Ovary (tissue), 10 donors: ENCODE measurements at places on chromosomes 4 and X.

GRCh38 chrX:95383778-95384177 lies 1300.9 kb upstream of the DIAPH2 start:
- DNase-seq = no peak

- no peak for DNase-seq
Measured at GRCh38 chrX:106208154-106208553, 40.0 kb downstream of the PWWP3B start.

DNA sequence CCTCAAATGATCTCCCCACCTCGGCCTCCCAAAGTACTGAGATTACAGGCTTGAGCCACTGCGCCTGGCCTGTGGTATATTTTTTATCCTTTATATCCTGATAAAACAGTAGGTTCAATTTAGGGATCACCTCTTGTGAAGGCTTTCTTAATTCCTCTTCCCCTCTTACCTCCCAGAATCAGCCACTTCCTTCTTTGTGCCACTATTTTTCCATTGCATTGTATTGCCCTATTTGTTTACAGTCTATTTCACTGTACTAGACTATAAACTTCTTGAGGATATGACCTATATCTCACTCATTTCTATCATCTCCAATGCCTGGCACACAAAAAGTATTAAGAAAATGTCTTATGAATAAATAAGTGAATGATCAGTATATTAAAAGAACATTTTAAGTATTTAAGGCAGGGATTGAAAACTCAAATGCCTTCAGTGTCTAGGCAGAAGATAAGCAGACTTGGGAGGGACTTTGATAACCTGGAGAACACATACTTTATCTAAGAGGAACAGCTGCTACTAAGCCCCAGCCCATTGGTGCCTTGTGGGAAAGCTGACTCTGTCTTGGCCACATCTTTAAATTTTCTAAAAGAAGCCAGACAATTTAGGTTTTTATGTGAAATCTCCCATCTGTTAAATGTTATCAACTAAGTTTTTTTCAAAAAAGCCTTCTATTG lies 82.3 kb upstream of the OGT start:
- DNase-seq = no peak

GRCh38 chrX:1734806-1735205 lies 119.9 kb downstream of the ASMT start:
- DNase-seq = no peak

GRCh38 chrX:142359331-142359730 lies 154.2 kb upstream of the MAGEC2 start:
- no peak for DNase-seq

DNA sequence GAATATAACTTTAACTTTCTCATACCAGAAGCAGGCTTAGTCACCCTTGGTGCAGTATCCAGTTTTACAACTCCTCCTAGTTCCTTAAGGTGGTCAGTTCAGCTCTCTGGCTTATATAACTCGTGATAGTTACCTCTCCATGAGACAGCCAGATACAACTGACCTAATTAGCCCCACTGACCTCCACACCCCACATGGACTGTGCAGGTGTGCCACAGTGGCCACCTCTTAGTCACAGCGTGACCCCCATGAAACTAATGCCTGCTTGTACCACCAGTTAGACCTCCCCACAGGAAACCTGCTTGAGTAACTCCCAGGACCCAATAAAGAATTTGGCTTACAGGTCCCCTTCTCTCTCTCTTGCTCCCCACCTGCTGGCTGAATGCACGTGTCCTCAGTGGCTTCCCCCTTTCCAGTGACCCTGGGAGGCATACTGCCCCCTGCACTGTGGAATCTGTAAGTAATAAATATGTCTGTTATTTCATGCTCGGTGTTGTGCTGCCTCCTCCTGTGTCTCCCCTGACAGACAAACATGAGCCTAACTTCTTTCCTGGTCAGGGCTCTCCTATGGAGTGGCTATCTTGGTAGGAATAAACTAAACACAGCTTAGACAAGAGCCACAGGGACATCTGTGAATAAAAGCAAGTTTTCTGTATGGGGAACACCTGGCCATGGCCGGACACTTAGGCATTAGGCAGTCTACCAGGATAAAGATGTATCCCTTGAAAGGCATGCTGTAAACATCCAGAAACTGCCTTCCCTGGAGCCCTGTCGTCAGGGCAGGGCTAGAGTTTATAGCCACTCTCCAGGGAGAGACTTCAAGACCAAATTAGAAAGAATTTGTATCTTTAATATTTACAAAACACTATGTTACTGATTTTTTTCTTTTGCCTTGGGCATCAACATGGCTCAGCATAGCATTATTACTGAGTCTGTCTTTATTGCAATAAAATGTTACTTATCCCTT lies 209.7 kb upstream of the BOD1L1 start:
- DNase-seq = no peak

- no peak for DNase-seq
Measured at GRCh38 chr4:61740886-61741285, 540.8 kb downstream of the ADGRL3 start.

GRCh38 chr4:148828291-148828690 lies 386.1 kb upstream of the NR3C2 start:
- DNase-seq = no peak

DNA sequence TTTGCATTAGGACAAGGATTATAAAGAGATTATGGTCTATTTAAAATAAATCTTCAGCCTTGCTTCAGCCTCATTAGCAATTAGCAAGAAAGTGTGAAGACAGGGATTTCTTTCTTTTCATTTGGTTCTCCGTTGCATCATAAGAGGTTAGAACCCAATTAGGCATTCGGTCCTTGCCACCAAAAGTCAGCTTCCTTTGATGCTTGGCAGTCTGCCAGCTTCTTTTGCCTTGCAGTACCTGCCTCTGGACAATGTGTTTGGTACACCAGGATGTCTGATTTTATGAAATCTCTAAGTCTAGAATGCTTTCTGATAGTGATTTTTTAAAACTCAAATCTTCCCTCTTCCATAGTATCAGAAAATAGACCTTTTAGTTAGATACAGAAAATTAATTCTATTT lies 12.4 kb downstream of the SMIM20 start:
- no peak for DNase-seq
